Tibial nerve (tissue), 4 donors: ENCODE measurements at places on chromosomes 4 and X.

DNA sequence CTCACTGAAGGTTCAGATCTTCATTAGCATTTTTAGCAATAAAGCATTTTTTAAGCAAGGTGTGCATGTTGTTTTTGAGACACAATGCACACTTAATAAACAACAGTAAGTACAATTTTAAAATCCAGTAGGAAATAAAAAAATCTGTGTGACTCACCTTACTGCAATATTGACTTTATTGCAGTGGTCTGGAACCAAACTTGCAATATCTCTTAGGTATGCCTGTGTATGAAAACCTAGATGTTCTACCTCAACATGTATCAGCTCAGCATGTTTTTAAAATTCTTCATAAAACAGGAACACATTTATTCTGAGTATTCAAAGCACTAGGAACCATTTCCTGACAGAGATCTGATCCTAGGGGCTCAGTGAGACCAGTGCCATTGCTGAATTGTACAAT is 26.7 kb downstream of the NR0B1 start:
- no peak overlapping the region for H3K4me3 ChIP-seq
- H3K36me3 ChIP-seq: no peaks in the 10 kb centered on the region
- no peak overlapping the region for H3K27ac ChIP-seq
- no peaks in the 10 kb centered on the region for H3K4me1 ChIP-seq

DNA sequence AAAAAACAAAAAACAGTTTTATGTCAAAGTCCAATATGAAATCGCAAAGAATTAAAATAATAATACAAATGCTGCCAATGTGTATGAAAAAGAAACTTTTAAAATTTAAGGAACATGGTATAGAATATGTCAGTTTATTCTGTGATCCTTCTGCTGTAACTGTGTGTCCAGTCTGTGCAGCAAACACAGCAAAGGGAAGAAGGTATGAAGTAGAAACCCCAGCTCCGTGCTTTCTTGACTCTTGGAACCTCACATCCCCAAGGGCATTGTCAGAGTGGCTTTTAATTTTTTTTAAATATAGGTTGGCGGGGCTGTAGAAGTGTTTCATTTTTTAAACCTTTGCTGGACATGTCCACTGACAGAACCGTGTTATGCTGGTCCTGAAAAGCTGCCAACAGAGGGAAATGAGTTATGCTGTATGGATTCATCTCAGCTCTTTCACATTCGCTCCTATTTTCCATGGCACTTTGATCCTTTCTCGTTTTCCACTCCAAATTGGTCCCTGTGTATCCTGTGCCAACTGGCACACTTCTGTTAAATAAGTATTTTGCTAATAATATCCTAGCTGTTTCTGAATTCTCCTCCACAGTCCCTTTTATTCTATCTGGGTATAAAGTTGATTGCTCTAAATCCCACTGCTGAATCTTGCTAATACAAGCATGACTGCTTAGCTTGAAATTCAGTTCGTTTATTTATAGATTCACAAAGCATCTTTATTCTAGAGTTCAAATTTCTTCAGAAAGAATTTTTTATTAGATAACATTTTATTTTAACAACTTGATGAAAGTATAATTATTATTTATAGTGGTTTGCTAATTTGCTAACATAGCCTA is 127.0 kb upstream of the DDIT4L start:
- H3K4me1 ChIP-seq: no peaks in the 10 kb centered on the region
- H3K36me3 ChIP-seq: no peaks in the 10 kb centered on the region
- DNase-seq: no peak
- H3K27me3 ChIP-seq: no peaks in the 10 kb centered on the region
- no peak overlapping the region for H3K27ac ChIP-seq
- H3K4me3 ChIP-seq: no peak overlapping the region

GRCh38 chrX:40253771-40254170 is 156.0 kb upstream of the BCOR start:
- no peak overlapping the region for H3K27ac ChIP-seq
- H3K4me3 ChIP-seq: no peak overlapping the region
- no peak for DNase-seq
- no peaks in the 10 kb centered on the region for H3K27me3 ChIP-seq
- H3K36me3 ChIP-seq: no peaks in the 10 kb centered on the region

- no peaks in the 10 kb centered on the region for H3K36me3 ChIP-seq
- no peaks in the 10 kb centered on the region for H3K4me1 ChIP-seq
- H3K4me3 ChIP-seq: no peak overlapping the region
- H3K27me3 ChIP-seq: no peaks in the 10 kb centered on the region
- no peak overlapping the region for H3K27ac ChIP-seq
- no peak for DNase-seq
Measured at GRCh38 chrX:22559506-22559905, 286.8 kb downstream of the CBLL2 start.

DNA sequence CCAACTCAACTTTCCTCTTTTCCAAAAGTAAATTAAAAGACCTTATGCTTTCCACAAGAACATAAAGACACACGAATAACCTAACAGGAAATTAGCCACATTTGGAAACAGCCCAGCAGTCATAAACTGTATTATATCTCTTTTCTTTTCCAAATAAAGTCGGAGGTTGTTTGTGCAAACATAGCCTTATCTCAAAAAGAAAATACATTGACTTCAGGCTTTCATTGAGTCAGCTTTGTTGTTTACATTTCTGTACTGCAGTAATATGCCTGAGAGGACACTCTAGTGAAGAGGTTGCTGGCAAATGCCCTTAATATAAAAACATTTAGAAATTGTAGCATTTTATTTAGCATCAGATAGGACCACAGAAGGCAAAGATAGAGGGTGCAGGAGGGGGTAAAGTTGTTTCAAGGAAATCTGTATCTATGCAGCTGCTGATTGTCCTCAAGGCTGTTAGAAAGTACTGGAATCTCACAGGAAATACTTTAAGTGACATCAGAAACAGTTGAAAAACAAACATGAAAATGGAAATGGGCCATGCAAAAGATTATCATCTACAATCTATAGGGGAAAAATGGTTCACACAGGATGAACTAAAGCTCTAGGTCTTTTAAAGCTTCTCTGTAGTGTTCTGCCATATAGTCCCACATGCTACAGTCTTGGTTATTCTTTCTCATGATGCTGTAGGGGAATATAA is 14.5 kb downstream of the LNX1 start:
- H3K27me3 ChIP-seq: no peaks in the 10 kb centered on the region
- no peak overlapping the region for H3K4me3 ChIP-seq
- no peaks in the 10 kb centered on the region for H3K4me1 ChIP-seq

DNA sequence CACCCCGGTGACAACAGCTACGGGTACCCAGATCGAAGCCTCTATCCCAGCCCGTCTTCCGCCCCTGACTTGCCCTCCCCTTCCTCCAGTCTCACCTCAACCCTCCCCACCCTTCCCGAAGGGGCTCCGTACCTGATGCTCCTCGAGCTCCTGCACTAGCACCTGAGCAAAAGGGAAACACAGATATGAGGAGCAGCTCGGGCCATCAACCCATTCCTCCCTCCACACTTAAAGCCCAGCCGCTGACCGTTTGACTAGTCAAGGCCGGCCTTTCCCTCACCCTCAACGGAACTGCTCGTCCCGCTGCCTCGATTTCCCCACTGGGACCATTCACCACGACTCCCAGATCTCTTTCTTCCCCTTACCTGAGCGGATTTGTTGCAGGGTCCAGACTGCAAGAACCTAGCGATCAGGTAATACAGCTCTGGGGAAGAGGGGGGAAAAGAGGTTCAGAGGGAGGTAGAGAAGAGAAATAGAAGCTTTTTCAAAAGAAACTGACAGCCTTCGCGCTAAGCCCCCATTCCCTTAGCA is 731 bp downstream of the BRWD3 start:
- peak overlapping the region; percentile 81 for H3K4me3 ChIP-seq
- H3K27ac ChIP-seq: peak overlapping the region; percentile 91
- no peaks in the 10 kb centered on the region for H3K36me3 ChIP-seq
- no peaks in the 10 kb centered on the region for H3K27me3 ChIP-seq

DNA sequence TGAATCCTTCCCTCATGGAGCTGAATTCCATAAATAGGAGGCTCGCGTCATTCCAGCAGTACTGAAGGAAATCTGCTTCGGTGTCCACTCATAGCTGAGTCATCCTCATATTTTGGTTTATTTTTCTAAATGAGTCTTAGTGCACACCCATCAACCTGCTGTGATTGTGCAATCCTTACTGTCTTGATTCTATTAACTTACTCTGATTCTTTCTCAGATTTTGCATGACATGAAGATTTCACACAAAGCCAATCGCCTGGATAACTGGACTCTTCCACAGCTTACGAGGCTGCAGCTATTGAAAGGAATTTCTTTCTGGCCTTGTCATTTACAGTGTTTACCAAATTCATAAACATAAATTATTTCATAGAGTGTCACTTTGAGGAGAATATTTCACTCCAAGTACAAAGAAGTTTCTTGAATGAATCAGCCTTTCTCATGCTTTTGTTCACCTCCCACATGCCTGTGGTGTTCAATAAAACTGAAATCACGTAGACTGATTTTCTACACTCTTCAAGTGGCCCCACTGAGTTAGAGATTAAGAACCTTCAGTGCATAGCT is 207.6 kb upstream of the SLITRK2 start:
- no peaks in the 10 kb centered on the region for H3K27me3 ChIP-seq
- no peak for DNase-seq
- no peaks in the 10 kb centered on the region for H3K4me1 ChIP-seq
- no peaks in the 10 kb centered on the region for H3K36me3 ChIP-seq
- H3K27ac ChIP-seq: no peak overlapping the region

- no peak for DNase-seq
- no peaks in the 10 kb centered on the region for H3K4me1 ChIP-seq
- H3K36me3 ChIP-seq: no peaks in the 10 kb centered on the region
- no peaks in the 10 kb centered on the region for H3K27me3 ChIP-seq
Measured at GRCh38 chr4:154308207-154308606, 183.4 kb downstream of the DCHS2 start.

GRCh38 chr4:65019775-65020174 is 610.5 kb upstream of the TECRL start:
- H3K27me3 ChIP-seq: no peaks in the 10 kb centered on the region
- no peak overlapping the region for H3K27ac ChIP-seq
- no peak overlapping the region for H3K4me3 ChIP-seq

DNA sequence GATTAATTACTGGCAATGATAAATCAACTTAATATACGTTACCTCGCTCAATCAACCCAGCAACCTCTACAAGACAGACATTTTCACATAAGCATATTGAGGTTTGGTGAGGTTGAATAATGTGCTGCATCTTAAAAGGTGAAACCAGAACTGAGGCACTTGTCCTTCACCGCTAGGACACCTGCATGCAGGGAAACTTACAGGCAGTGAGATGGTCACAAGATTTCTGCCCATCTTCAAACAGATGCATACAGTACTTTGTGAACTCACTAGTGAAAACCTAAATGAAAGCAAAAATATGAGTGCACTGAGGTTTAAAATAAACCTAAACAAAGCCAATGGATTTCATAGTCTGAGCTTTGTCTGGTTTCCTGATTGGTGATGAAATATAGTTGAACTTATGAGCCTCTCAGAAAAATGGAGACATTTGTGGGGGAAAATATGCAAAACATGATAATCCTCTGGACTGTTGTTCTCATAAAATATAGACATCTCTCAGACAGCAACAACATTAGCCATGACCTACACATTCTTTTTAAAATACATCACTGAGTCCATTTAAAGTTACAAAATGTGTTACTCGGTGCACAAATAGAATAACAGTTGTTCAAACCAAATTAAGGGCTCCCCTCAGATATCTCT is 20.9 kb upstream of the PRSS12 start:
- H3K4me1 ChIP-seq: no peaks in the 10 kb centered on the region
- no peaks in the 10 kb centered on the region for H3K27me3 ChIP-seq
- H3K36me3 ChIP-seq: no peaks in the 10 kb centered on the region
- H3K4me3 ChIP-seq: no peak overlapping the region
- no peak overlapping the region for H3K27ac ChIP-seq
- DNase-seq: no peak

DNA sequence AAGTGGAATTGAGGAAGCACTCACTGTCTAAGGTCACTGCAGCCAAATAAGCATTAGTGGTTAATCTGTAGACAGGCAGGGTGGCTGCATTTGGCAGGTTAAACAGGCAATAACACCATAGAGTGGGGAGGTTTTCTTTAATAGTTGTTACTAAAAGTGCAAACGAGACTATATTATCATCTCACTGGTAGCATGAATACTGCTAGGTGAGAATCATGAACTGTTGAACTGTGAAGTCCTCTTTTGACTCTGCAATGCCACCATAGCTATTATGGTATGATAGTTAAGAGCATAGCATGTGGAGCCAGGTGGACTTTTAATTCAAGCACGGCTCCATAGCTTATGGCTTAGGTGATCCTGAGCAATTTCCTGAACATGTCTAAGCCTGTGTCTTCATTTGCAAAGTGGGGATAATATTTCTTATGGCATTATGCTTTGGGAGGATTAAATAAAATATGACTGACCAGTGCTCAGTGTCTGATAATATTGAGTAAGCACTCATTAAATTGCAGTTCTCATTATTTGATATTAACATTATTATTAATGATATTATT is 235.6 kb upstream of the HHIP start:
- no peak overlapping the region for H3K4me3 ChIP-seq
- H3K27me3 ChIP-seq: no peaks in the 10 kb centered on the region
- H3K27ac ChIP-seq: no peak overlapping the region
- DNase-seq: no peak

DNA sequence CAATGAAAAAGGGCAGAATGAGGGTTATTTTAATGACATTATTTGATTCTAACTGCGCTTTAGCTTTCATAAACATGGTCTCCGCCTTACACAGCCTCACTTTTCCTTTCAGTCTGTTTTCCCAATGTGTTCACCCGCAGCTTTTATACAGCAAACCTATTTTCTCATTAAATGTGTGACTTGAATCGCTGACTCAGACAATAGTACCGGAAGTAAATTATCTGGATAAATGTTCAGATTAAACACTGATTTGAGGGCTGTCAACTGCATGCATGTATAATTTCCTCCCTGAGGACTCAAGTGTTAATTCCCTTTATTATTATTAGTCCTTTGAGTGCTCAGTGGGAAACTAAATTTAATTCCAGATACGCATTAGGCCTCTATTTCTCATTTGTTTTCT is 117.3 kb downstream of the FAM133A start:
- no peaks in the 10 kb centered on the region for H3K4me1 ChIP-seq
- H3K36me3 ChIP-seq: no peaks in the 10 kb centered on the region
- no peak for DNase-seq
- H3K4me3 ChIP-seq: no peak overlapping the region
- no peak overlapping the region for H3K27ac ChIP-seq
- no peaks in the 10 kb centered on the region for H3K27me3 ChIP-seq

DNA sequence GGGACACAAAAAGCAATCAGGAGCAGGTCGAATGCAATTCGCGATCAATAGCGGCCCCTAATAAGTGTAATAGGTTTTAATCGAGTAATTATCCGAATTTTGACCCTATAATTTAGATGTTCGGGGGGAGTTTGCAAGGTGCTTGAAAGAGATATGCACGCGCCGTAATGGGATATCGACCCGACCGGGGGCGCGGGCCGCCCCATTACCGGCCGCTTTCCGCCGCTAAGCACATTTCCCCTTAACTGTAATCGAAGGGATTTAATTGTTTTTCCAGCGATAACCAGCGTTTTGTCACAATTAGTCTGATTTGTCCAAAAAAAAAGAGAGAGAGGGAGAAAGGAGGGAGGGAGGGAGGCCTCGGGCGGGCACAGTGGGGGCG is 997 bp downstream of the NKX1-1 start:
- no peaks in the 10 kb centered on the region for H3K4me1 ChIP-seq
- H3K27me3 ChIP-seq: peaks cover 2% of the 10 kb centered on the region
- DNase-seq: no peak

- H3K4me1 ChIP-seq: no peaks in the 10 kb centered on the region
- H3K27me3 ChIP-seq: no peaks in the 10 kb centered on the region
- DNase-seq: no peak
- no peak overlapping the region for H3K27ac ChIP-seq
- H3K4me3 ChIP-seq: no peak overlapping the region
Measured at GRCh38 chr4:98828801-98829200, 100.1 kb downstream of the EIF4E start.

- peak; percentile 36 for DNase-seq
- H3K4me1 ChIP-seq: no peaks in the 10 kb centered on the region
- no peak overlapping the region for H3K4me3 ChIP-seq
- H3K27me3 ChIP-seq: peaks cover 4% of the 10 kb centered on the region
- H3K27ac ChIP-seq: no peak overlapping the region
- no peaks in the 10 kb centered on the region for H3K36me3 ChIP-seq
Measured at GRCh38 chrX:43809463-43809862, 72.8 kb downstream of the MAOB start.
